Sigmoid colon (tissue), 7 donors: ENCODE measurements at places on chromosomes 5 and 9. TPM values are rescaled to one million over a fixed set of nuclear protein-coding genes. Genes with fewer than 3 reads are reported as not detected.

DNA sequence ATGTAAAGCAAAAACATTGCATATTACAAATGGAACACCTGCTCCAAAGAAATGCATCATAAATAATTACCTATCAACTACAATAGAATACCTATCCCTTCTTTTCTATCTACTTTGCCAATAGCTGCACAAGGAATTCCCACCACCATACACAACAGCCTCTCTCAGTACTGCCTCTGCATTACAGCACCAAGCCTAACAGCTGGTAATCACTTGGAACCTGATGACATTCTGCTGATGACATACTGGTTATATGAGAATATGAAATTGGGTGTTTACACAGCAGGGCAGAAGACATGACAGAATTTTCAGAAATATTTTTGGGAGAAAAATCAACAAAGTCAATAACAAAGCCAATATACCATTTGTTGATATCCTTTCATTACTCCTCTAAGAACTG, 43.2 kb downstream of the PSMB7 start:
- no peak for DNase-seq

Gene PCDHB5
- total RNA-seq = 3.1 TPM

Gene HAVCR2
- 21.7 TPM for total RNA-seq

Gene IFNA4
- total RNA-seq = not detected
